ENCODE measurements at places on chromosomes 2 and 18. TPM values are rescaled to one million over a fixed set of nuclear protein-coding genes. Genes with fewer than 3 reads are reported as not detected.

GRCh38 chr2:104378853-104379374 lies 475.0 kb upstream of the POU3F3 start:
- DNase-seq = peak; percentile 12

DNA sequence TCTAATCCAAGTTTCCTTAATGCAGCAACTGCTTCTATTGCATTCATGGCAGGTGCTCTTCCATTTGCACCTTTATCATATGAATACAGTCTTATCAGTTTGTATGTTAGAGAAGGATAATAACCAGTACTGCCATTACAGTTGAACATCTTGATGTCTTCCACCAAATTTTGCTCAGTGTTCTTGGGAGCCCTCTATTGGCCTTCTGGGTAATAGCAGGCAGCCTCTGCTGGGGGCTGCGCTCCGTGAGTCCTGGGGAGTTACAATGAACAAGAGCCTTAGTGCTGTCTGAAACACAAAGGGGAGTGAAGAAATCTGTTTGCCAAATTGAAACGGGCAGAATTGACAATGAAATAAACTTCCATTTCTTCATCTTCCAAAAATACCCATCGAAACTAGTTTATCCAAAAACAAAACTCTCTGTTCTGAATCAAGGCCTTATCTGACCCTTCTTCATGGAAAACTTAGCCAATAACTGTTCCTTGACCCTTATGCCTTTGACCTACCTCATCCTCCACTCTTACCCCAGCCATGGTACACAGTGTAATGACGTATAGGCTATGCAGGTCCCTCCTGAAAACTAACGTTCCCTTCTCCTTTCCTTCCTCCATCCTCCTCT lies 79.9 kb downstream of the ALK start:
- DNase-seq = peak; percentile 71

GRCh38 chr2:172972005-172972619 lies 103.5 kb upstream of the MAP3K20 start:
- peak; percentile 60 for DNase-seq

DNA sequence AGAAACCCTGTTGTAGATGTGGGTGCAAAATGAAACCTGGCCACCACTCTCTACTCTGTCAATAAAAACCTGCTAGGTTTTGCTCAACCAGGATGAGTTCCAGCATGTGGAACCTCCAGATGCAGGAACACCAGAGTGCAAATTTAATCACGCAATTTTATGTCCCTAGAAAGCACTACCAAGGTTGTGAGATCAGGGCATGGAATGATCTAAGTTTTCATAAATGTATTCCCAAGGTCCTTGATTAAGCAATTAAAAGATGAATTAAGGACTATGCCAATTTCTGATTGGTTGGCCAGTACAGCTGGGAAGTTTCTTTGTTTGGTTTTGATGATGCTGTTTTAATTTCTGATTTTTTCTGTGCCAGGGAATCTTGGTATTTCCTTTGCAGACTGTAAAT lies 179.2 kb downstream of the KCNS3 start:
- no peak for DNase-seq

DNA sequence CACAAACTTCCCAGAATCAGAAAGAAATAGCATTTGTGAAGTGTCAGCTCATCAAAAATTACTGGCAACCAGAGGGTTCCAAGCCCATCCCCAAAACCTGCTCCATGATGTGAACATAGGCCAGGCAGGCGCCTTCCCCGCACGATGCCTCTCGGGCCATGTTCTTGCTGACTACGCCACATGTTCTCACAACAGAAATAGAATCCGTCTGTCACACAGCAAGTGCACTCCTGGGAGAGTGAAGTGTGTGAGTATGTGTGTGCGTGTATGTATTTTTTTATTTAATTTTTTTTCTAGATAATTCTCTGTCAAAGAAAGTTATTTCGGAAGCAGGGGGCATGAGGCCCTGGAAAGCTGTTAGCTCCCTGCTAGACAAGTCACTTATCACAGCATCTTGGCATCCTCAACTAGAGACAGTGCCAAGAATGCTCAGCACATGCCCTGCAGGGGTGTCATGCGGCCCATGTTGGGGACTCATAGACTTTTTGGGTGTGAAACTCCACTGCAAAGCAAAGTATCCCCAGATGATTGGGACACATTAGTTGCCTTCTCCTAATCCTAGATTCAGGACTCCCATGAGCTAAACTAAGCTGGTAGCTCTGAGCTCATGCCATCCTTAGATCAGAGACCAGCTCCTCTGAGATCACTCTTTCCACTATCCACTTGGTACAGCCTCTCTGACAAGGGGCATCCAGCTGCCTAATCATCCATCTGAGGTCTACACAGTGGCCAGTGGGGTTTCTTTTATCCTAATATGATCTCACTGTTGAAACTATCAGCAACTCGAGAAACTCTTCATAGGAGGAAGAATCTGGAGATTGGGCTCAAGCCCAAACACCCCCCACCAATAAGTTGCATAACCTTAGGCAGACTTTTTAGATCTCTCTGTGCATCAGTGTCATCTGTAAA lies 53.2 kb upstream of the CYRIA start:
- no peak for DNase-seq

GRCh38 chr2:11922294-11922693 lies 175.9 kb downstream of the LPIN1 start:
- no peak for DNase-seq

The POTEJ gene
- total RNA-seq = not detected

The EFEMP1 gene
- not detected for total RNA-seq

Measured in A673 (cell line).